Stimulated activated memory B cell treated with anti-CD40 and anti-IgM and Interleukin-4, amounts not matched to agents 10 μg/mL and 1 μg/mL and 100 μg/mL, for 72 hours (primary cell): ENCODE measurements at places on chromosomes 3 and 15.

- H3K27ac ChIP-seq = peak overlapping the region; percentile 98
- H3K27me3 ChIP-seq = no peaks in the 10 kb centered on the region
- peaks cover 35% of the 10 kb centered on the region for H3K36me3 ChIP-seq
- peaks cover 76% of the 10 kb centered on the region for H3K4me1 ChIP-seq
These were observed 24.3 kb downstream of the SIAH2 start for GRCh38 chr3:150738688-150739087.

- H3K27ac ChIP-seq = no peak overlapping the region
- H3K4me3 ChIP-seq = no peak overlapping the region
- no peak for ATAC-seq
These were observed 106.3 kb upstream of the MEIS2 start for GRCh38 chr15:37206690-37207089.

GRCh38 chr3:112531358-112531781 is 30.4 kb downstream of the ATG3 start:
- H3K36me3 ChIP-seq = peaks cover 26% of the 10 kb centered on the region
- ATAC-seq = no peak
- H3K4me1 ChIP-seq = peaks cover 5% of the 10 kb centered on the region
- no peaks in the 10 kb centered on the region for H3K27me3 ChIP-seq
- no peak overlapping the region for H3K4me3 ChIP-seq

DNA sequence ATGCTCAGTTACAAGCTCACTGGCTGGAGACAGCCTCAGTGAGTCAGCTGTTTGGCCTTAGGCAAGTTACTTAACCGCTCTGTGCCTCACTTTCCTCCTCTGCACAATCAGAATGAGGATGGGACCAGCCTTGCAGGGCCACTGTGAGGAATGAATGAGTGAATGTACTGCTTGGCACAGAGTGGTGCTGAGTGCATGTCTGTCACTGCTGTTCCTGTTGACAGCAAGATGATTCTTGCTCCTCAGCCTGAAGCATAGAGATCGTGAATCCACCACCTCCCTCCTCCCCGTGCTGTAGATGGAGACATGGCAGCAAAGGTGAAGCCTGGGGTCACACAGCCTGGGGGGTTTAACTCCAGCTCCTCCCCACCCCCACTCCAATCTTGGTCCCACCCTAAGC is 14.6 kb upstream of the GRIP2 start:
- no peaks in the 10 kb centered on the region for H3K36me3 ChIP-seq
- peaks cover 92% of the 10 kb centered on the region for H3K27me3 ChIP-seq
- ATAC-seq = no peak
- H3K4me1 ChIP-seq = peaks cover 13% of the 10 kb centered on the region

- H3K4me1 ChIP-seq = no peaks in the 10 kb centered on the region
- no peak overlapping the region for H3K4me3 ChIP-seq
- no peak for ATAC-seq
- peaks cover 67% of the 10 kb centered on the region for H3K36me3 ChIP-seq
- no peak overlapping the region for H3K27ac ChIP-seq
These were observed 51.4 kb downstream of the ASTE1 start for GRCh38 chr3:130975251-130975650.

GRCh38 chr3:42009456-42009855 is 47.6 kb upstream of the ULK4 start:
- peaks cover 37% of the 10 kb centered on the region for H3K4me1 ChIP-seq
- H3K27me3 ChIP-seq = no peaks in the 10 kb centered on the region
- ATAC-seq = no peak
- peak overlapping the region; percentile 40 for H3K27ac ChIP-seq
- peaks cover 2% of the 10 kb centered on the region for H3K36me3 ChIP-seq
- H3K4me3 ChIP-seq = no peak overlapping the region

- no peak for ATAC-seq
- H3K27ac ChIP-seq = no peak overlapping the region
- no peaks in the 10 kb centered on the region for H3K27me3 ChIP-seq
- H3K4me1 ChIP-seq = peaks cover 15% of the 10 kb centered on the region
- no peaks in the 10 kb centered on the region for H3K36me3 ChIP-seq
- no peak overlapping the region for H3K4me3 ChIP-seq
These were observed 34.2 kb upstream of the SKIL start for GRCh38 chr3:170323331-170323730.

DNA sequence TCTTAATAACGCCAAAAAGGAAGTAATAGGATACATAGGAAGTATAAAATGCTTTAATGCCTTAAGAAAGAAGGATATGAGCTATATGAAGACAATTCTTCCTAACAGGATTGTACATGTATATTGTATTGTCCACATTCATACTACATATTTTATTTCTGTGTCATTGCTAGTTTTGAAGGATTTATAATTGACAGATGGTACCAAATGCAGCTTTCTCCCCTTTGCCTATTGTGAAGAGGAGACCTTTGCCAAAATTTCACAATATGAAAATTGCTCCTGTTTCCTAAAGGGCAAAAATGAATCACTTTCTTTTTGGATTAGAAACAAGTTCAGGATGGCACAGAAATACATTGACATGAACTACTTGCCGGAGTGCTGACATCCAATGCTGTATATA is 34.8 kb upstream of the EOMES start:
- H3K27me3 ChIP-seq = no peaks in the 10 kb centered on the region
- no peak overlapping the region for H3K27ac ChIP-seq
- no peak overlapping the region for H3K4me3 ChIP-seq

DNA sequence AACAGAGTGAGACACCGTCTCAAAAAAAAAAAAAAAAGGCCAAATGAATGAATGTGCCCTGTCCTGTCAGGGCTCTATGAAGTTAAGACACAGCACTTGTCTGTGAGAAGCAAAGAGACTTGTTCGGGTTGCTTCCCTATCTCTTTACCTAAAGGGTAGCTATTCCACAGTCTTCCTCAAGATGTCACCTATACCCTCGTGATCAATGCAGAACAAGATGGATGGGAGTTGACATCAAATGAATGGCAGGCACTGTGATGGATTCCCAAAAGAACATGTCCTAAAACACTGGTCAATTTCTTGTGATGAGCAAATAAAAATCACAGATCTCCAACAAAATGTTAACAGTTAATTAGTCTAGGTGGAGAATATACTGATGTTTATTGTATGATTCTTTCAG is 9.5 kb downstream of the TADA3 start:
- no peak for ATAC-seq
- H3K36me3 ChIP-seq = peaks cover 58% of the 10 kb centered on the region
- H3K27ac ChIP-seq = peak overlapping the region; percentile 97
- no peak overlapping the region for H3K4me3 ChIP-seq
- H3K27me3 ChIP-seq = no peaks in the 10 kb centered on the region

GRCh38 chr3:153319705-153320554 is 157.9 kb downstream of the RAP2B start:
- H3K4me3 ChIP-seq = peak overlapping the region; percentile 32
- H3K36me3 ChIP-seq = peaks cover 1% of the 10 kb centered on the region
- peaks cover 33% of the 10 kb centered on the region for H3K4me1 ChIP-seq
- peak overlapping the region; percentile 86 for H3K27ac ChIP-seq
- peaks cover 6% of the 10 kb centered on the region for H3K27me3 ChIP-seq

GRCh38 chr15:34348735-34349300 is 5.7 kb downstream of the NUTM1 start:
- ATAC-seq = no peak
- H3K4me1 ChIP-seq = no peaks in the 10 kb centered on the region
- H3K4me3 ChIP-seq = no peak overlapping the region
- no peaks in the 10 kb centered on the region for H3K36me3 ChIP-seq

- no peak overlapping the region for H3K4me3 ChIP-seq
- H3K36me3 ChIP-seq = no peaks in the 10 kb centered on the region
- no peak for ATAC-seq
- H3K27ac ChIP-seq = no peak overlapping the region
- H3K27me3 ChIP-seq = no peaks in the 10 kb centered on the region
These were observed 324.7 kb upstream of the RARB start for GRCh38 chr3:25103391-25103790.
